ENCODE measurements at places on chromosomes 5 and 9. TPM values are rescaled to one million over a fixed set of nuclear protein-coding genes. Genes with fewer than 3 reads are reported as not detected.

The FCN2 gene
- total RNA-seq = 0.16 TPM

GRCh38 chr5:141389153-141390042 lies 1.9 kb downstream of the PCDHGB4 start:
- ATAC-seq = no peak

- ATAC-seq = no peak
Measured at GRCh38 chr5:173970878-173971650, 17.9 kb upstream of the C5orf47 start.

DNA sequence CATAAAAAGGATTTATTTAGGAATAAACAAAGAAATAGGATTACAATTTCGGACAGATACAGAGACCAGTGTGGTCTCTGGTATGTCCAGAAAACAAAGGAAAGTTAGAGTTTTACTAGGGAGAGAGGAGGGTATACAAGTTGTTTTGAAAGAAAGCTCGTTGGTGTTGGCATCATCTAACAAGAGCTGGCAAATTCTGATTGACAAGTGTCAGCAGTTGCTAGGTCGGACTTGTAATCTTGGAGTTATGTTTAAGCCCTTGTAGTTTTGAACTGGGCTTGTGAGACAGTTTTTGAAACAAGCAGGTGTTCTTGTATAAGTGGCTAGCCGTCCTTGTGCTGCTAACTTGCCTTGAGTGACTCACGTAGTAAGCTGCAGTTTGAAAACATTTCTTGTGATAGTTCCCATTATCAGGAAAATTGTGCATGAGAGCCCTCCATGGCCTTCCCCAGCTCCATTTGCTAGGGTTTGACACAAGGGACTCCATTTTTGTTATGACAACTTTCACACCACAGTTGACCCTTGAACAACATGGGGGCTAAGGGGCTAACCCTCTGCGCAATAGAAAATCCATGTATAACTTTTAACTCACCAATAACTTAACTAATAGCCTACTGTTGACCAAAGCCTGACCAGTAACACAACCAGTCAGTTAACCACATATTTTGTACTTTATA lies 48.1 kb downstream of the ZNF622 start:
- ATAC-seq = no peak

The APBA1 gene
- total RNA-seq = 0.76 TPM

The BAG1 gene
- total RNA-seq = 95.3 TPM

DNA sequence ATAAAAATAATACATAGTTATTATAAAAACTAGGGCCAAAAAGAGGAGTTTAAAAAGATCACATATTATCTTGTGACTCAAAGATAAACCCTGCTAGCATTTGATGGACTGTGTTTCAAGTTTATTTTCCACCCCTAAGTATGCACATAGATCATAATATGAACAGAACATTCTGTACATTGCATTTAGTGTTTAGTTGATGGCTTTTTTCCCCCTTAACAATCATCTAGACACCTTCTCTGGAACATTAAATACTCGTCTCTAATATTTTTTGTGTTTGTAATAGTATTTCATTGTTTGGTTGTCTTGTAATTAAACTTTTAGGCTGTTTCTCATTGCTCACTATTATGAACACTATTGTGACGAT lies 10.5 kb downstream of the COL15A1 start:
- ATAC-seq = no peak

- ATAC-seq = no peak
Measured at GRCh38 chr5:28516722-28517121, 1478.3 kb upstream of the CDH9 start.

DNA sequence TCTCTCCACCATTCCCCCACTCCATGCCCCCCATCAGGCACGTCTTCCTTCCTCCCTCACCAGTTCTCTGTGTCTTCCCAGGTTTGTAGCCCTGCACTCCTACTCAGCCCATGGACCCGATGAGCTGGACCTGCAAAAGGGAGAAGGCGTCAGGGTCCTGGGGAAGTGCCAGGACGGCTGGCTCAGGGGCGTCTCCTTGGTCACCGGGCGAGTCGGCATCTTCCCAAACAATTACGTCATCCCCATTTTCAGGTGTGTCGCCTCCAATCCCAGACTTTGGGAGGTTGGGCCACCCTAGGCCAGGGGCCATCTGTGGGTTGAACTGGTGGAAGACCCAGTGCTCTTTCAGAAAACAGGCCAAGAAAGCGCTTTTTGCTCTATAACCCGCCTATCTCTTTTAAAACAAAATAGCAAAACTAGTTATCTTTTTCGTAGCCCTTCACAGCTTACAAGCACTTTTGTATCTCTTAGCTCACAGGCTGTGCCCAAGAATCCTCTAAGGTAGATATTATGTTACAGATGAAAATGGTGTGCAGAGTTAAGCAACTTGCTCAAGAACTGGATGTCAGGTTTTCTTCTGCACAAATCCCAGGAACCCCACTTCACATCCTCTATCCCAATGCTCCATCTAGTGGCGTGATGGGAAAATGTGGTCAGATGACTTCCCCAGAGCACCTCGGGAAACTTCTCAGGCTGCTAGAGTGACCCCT lies 56.2 kb downstream of the PLAC8L1 start:
- ATAC-seq = peak; percentile 78

- no peak for ATAC-seq
Measured at GRCh38 chr5:14301186-14301585, 158.0 kb downstream of the TRIO start.

- ATAC-seq = no peak
Measured at GRCh38 chr5:1687301-1687970, 112.2 kb downstream of the MRPL36 start.

DNA sequence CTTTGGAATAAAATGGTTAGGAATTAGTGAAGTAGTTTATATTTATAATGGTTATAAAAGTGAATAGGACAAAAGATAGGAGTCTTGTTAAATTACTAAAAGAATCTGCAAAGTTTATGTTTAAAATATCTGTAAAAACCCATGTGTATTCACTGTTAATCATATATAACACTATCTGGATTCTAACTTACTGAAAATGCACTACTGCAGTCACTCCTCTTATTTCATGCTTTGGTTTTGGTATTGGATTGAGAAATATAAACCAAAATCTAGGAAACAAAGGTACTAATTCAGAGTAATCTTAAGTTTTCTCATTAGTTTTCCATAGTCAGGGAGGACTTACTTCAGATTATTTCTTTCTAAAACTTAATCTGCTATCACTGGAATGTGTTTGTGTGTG lies 49.5 kb downstream of the ST8SIA4 start:
- no peak for ATAC-seq

DNA sequence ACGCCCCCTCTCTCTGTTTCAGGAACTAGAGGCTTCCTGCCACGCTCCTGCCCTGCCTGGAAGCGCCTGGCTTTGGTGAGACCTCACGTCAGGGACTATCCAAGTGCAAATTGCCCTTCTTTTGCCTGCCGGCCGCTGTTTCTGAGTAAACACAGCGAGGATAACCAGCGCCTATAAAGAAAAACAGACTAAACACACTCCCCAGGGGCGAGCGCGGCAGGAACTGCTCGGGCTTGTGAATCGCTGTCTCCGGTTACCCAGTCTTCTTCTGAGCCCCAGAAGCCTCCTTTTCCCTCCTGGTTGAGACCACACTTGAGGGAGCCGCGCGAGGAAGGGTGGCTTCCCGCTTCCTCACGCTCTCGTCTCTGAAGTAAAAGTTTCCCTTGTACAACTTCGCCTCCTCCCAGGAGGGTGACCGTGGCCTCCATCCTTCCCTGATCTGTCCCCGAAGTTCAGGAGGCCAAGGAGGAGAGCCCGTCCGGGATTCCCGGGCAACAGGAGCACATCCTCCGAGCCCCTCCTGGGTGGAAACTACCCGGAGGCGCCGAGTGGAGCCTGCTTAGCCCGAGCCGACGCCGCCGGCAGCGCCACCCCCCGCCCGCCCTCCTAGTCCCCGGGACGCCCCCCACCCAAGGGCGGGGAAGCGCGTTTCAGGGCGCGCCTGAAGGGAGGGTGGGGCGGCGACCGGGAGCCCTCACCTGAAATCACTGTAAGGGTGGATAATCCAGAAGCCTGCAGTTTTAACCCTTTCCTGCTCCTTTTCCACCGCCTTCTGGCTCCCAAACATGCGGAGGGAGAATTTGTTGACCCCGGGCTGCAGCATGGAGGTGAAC lies 993 bp downstream of the HCN1 start:
- no peak for ATAC-seq

The TMEM141 gene
- total RNA-seq = 102 TPM

The RALGPS1 gene
- 6.8 TPM for total RNA-seq
